ENCODE measurements at places on chromosomes 1 and 21.

DNA sequence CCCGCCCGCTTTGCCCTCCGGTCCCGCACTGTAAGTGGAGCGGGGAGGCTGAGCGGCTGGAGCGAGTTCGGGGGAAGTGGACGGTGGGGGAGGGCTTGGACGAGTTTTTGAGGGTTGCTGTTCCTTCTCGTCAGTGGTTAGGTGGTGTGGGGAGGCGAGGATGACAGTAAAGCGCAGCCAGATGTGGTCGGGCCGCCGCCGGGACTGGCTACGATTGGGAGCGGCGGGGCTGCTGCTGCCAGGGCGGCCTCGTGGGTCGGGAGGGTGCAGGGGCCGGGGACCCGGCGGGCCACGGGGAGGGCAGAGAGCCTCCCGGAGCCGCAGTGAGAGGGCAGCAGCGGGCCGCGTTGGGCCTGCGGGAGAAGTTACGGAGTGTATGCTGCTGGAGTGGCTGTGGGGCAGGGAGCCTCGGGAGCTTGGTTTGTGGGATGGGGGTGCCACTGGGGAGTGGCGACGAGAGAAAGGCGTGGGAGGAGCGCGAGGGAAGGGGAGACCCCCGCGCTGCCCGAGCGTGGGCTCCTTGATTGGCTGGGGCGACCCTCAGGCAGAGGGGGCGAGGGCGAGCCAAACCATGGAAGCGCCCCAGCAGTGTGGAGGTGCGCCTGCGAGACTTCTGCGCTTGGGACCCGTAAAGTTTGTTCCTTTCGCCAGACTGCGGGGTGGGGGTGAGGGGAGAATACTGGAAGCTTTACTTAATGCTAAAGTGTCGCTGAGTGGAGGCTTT, 2.1 kb downstream of the ADGRL2 start:
- DNase-seq = no peak

DNA sequence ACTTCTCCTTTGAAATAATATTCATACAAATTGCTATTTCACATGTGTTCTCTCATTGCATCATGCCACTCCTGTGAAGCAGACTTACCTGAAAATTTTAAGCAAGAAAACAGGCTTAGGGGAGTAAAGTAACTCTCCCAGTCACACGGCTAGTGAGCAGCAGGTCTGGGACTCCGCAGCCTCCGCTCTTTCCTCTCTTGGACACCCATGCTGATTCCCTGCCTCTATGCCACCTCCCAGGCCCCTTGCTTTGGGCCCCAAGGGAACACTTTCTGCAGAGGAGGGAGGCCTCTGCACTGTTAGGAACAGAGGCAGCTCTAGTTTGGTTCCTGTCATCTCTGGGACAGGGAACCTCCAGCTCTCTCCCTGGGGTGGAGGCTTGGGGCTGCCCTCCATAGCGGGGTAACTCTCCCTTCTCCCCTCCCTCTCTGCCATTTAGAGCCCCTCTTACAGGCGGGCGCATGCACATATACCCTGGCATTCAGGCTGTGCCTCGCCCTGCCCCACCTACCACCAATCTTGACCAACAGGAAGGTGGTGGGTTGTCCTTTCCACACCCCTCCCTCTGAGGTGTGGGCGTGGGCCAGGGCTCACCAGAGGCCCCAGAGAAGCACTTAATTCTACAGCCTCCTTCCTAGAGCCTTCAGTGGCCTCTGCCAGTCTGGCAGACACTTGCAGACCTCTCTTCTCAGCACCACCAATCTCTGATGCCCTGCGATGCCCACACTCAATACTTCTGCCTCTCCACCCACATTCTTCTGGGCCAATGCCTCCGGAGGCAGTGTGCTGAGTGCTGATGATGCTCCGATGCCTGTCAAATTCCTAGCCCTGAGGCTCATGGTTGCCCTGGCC, at the start of gene RXFP4:
RXFP4 (plus strand) TSS at position 646 of the 852 bp plus-strand sequence; CDS start at position 718, 72 bp downstream.
- peak; percentile 26 for DNase-seq

GRCh38 chr1:233252441-233252840, 43.1 kb downstream of the PCNX2 start:
- DNase-seq = no peak

- peak; percentile 70 for DNase-seq
Observed at GRCh38 chr1:206658264-206658980, 23.1 kb downstream of the DYRK3 start.

Data from activated naive CD8-positive, alpha-beta T cell treated with anti-CD3 and anti-CD28 coated beads, Interleukin-2, amount 50 U/mL, for 24 hours (primary cell).